ENCODE measurements at places on chromosomes 11 and 22.

DNA sequence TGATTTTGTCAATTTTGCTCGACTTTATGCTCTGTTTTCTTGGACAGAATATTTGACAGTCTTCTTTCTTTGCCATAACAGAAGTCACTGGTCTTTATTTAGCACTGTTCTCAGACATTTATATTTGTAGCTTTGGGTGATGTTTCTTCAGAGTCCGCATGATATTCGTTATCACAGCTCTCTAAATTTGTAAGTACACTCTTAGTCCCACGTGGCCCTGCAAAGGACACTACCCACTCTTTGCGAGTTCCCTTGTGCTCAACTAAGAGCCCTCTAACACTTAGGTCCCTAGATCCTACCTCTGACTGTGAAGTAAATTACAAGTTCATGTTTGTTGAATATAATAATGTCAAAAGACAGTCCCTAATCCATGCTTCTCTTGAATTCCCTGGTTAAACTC, 651.9 kb downstream of the NTM start:
- DNase-seq = no peak

GRCh38 chr22:21457023-21457787, 10.0 kb upstream of the TMEM191C start:
- DNase-seq = no peak

DNA sequence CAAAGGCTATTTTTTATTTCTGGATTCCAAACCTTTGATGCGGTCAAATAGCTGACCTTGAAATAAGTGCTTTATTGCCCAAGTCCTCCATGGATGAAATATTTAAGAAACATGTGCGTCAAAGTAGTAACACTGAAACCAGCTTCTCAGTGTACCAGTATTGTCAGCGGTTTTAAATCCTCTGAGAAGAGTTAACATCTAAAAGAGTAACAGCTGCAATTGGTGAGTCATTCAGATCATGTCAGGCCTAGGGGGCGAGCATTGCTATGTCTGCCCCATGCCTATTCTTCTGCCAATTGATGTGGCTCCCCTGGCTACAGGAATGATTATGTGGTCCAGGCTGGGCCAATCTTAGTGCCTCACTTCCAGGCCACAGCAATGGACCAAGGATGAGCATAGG, 263.3 kb upstream of the SORL1-AS1 start:
- no peak for DNase-seq

GRCh38 chr11:60389279-60389910, 6.9 kb upstream of the MS4A14 start:
- no peak for DNase-seq

- no peak for DNase-seq
Measured at GRCh38 chr11:16028419-16028818, 327.9 kb downstream of the SOX6 start.

DNA sequence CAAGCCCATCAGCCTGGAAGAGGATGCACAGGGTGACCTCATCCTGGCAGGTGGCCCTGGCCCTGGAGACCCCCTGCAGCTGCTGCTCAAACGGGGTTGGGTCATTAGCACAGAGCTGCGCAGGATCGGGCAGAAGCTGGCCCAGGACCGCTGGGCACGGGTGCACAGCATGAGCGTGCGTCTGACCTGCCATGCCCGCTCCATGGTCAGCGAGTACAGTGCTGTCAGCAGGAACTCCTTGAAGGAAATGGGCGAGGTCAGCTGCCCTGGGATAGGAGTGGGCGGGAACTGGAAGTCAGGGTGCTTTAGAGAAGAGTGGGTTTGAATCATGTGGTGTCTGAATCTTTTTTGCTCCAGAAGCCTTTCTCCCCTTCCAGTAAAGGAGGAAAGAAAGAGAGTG, 61.1 kb downstream of the INSC start:
- DNase-seq = no peak

- no peak for DNase-seq
Measured at GRCh38 chr11:82631722-82632630, 101.7 kb downstream of the FAM181B start.

GRCh38 chr11:68839911-68840641, 1.6 kb downstream of the CPT1A start:
- DNase-seq = no peak

DNA sequence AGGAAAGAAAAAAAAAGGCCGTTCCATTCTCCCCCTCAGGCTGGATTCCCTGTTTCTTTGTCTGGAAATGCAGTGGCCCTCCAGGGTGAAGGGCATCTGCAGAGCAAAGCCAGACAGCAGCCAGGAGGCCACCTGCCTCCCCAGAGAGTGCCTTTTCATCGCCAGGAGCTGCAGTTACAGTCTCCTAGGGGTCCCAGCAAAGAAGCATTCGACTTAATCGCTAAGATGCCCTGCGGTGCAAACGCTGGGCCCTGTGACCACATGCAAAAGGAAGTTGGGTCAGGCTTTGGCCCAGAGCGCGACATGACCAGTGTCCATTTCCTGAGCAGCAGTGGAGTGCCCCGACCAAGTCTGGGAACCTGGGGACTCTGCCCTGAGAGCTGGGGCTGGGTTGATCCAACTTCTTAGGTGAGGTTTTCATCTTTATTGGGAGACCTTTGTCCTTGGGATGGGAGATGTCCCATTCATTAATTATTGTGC, 304.6 kb downstream of the OPCML start:
- no peak for DNase-seq

GRCh38 chr11:120147950-120148270, 10.0 kb upstream of the TRIM29 start:
- no peak for DNase-seq

GRCh38 chr11:67644042-67644441, 4.5 kb upstream of the TBX10 start:
- no peak for DNase-seq

- no peak for DNase-seq
Measured at GRCh38 chr11:28470180-28470579, 362.0 kb downstream of the METTL15 start.
